Naive B cell (primary cell): ENCODE measurements at places on chromosomes 2 and 18.

DNA sequence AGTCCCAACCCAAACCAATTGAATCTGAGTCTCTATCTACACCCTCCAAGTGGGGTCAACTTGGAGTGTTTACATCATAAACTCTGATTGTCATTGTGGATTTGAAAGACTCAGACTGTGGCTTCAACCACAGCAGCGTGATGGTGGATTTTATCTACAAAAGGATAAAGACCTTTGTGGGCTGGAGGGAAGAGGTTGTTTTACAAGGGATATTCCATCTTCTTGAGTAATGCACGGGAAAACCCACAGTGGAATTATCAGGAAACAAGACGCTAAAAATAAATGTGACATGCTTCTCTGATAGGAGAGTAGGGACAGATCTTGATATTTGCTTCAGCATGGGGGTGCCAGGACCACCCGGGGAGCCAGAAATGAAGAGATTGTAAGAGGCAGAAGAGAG is 93.5 kb downstream of the LPIN1 start:
- no peak for DNase-seq

DNA sequence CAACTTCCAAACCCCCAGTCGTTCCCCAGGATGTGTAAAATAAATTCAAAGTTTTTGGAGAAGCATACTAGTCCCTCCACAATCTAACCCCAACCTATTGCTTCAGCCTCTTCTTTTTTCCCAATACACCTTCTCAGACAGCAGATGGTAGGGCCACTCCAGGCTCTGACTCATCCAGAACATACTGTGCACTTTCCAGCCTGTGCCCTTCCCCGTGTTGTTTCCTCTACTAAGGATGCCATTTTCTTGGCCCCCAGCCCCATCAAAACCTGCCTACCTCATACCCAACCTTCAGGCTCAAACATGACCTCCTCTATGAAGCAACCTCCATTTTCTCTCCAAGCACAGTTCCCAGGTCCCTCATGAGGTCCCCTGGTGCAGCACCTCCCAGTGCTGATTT is 669.3 kb downstream of the BCL11A start:
- no peak for DNase-seq

DNA sequence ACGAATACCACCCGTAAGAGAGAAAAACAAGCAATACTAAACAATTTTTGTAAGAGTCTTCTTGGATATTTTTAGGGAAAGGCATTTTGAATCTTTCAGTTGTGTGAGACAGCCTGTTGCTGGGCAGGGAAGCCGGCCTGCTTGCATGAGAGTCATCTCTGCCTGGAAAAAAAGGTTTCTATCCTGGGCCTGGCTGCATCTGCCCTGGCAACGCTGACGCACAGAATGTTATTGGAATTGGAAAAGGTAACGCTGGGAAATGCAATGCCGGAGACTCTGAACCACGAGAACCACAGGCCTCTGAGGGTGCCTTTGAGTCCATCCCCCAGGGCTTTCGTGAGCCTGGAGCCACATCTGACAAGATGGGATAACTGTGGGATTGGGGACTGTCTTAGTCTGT is 17.9 kb upstream of the NPAS2 start:
- DNase-seq = no peak

DNA sequence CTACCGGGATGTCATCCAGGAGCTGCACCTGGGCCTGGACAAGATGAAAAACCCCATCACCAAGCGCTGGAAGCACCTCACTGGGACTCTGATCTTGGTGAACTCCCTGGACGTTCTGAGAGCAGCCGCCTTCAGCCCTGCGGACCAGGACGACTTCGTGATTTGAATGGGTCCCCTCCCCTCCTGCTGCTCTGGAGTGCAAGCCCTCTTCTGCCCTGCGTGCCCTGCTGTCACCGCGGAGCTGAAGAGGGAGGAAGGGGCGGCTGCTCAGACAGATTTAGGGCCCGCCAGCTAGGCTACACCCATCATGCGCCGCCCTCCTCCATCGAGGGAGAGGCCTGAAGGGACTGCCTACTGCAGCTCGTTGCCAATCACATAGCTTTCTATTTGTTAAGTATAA is 101.8 kb downstream of the SH3BP4 start:
- no peak for DNase-seq

DNA sequence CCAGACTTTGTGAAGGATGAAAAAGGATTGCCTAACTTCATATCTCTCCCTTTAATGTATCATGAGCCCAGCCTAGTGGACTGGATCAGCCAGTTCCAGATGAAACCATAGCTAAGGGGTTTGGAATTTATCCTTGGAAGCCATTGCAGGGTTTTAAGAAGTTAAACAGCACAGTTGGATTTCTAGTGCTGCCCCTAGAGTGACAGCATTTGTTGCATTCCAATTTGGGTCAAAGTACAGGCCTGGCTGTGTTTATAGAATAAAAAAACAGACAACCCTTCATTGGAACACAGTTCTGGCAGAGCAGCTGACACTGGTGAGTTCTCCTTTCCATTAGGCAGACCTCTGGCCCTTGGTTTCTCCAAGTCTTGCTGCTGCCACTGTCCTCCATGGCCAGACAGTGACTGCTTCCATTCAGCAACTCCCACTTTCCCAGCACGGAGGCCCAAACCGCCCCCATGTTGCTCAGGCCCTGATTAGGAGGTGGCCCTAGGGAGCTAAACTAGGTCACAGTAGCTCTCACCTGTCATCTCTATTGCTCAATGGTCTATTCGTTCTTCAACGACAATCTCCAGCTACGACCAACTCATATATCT is 8.0 kb downstream of the GPR39 start:
- DNase-seq = no peak

DNA sequence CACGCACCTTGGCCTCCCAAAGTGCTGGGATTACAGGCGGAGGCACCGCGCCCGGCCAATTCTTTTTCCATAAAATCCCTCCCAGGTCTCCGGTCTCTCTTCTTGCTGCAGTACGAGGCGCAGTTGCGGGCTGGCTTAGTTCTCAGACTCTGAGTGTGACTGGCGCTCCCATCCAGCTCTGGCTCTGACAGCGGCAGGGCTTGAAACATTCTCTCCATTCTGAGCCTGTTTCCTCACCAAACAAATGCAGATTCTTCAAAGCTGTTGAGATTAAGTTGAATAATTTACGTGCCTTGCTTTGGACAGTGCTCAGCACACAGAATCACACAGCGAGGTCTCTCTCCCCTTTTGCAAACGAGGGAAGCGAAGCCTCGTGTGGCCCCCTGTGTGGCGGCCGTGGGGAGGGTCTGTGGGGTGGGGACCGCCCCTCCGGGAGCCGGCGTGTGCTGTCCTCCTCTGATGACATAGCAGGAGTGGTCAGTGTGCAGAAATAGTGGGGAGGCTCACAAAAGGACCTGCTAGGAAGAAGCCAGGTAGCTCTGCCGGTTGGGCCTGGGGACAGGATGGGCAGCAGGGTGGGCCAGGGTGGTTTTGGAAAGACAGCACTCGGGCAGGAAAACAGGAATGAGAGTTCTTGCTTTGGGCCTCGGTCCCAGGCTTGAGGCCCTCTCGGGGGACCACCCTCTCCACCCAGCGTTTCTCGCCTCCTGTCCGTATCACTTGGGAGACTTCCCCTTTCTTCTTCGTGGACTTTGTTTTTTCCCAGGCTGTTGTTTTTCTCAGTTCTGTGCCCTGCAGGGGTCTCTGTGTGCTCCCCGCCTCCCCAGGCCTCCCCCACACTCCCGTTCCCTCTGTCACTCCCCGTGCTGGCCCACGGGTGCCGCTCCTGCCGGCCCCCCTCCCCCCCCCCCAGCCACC is 75.0 kb downstream of the KCNG2 start:
- DNase-seq = no peak

- no peak for DNase-seq
These were observed 192.8 kb downstream of the ARHGAP15 start for GRCh38 chr2:143321994-143322393.

DNA sequence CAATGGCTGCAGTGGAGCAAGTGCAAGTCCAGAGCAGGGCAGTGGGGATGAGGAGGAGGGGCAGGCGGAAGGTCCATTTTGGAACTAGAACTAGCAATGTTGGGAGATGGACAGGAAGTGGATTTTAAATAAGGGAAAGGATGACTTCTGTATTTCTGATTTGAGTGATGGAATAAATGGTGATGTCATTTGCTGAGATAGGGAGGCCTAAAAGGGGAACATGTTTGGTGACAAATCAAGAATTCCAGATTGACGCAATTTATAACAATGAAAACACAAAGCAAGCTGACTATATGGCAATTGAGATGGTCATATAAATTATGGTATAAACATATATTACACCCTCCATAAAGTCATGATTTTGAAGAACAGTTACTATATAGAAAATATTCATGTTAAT is 209.3 kb downstream of the SS18 start:
- no peak for DNase-seq

GRCh38 chr18:13035249-13035914 is 44.2 kb downstream of the CEP192 start:
- no peak for DNase-seq

DNA sequence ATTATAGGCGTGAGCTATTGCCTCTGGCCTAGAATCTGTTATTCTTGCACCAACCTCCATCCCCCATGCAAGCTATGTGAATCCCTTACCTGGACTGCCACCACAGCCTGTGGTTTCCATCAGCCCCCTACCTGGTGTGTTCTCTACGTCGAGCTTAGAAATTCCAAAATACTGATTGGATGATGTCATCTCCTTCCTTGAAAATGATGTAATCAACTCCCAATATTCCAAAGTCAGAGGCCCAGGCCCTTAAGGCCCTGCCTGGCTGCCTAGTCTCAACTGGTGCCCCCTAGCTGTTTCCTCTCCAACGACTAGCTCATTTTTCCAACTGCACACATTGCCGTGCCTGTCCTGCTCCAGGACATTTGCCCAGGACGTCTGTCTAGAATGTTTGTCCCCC is 41.3 kb upstream of the GBX2 start:
- no peak for DNase-seq

- DNase-seq = no peak
These were observed 457.0 kb upstream of the MYT1L start for GRCh38 chr2:2788076-2788475.

DNA sequence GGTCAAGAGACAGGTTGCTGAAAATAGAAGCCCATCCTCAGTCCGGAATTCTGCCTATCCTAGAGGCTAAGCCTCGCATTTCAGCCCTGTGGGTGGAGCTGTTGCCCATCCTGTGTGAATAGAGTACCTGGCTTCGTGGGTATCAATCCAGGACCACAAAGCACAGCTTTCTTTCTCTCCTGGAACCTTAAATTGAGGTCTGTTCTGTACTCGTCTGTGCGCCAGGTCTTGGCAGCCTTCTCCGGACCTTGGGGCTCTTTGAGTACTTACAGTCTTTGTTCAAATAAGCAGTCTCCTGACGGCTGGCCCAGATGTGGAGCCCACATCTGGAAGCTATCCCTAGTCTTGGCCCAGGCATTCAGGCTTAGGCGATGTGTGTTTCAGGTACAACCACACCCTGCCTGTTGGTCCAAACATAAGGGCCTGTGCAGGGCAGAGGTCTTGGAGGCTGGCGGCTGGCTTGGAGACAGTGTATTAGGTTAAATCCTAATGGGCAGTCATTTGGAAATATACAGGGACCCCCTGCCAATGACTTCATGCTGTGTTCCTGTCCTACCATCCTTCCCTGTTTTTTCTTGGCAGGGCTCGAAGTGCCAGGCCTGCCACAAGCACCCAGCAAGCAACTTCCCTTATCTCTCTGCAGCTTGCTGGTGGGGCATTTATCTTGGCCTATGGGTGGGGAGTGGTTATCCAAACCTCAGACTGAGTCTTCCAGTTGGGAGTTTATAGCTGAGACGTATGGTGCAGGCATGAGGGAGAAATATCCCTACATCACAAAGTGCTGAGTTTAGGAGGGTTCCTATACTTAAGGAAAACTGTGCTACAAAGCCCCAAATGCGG is 294.1 kb downstream of the BCL2 start:
- DNase-seq = no peak

GRCh38 chr18:35729991-35730668 is 148.6 kb downstream of the GALNT1 start:
- no peak for DNase-seq

- DNase-seq = no peak
These were observed 401.2 kb upstream of the CDH7 start for GRCh38 chr18:65349635-65350034.

DNA sequence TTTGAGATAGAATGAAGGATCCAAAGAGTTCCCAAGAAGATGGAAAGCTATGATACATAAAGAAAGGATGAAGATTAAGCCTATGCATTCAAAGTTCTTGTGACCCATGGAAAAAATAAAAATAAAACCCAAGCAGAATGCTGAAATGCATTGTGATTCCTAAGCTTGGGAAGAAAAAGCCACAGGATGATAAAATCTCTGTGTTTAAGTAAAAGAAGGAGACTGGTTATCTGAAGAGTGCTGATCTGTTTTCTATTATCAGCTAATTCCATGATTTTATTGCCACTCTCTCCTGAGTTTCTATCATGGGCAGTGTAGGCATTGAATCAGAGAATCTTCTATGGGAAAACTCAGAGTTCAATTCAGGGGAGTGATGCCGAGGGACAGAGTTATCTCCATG is 103.1 kb upstream of the LTBP1 start:
- DNase-seq = no peak

GRCh38 chr2:98734823-98735260 is 3.9 kb upstream of the MGAT4A start:
- no peak for DNase-seq

DNA sequence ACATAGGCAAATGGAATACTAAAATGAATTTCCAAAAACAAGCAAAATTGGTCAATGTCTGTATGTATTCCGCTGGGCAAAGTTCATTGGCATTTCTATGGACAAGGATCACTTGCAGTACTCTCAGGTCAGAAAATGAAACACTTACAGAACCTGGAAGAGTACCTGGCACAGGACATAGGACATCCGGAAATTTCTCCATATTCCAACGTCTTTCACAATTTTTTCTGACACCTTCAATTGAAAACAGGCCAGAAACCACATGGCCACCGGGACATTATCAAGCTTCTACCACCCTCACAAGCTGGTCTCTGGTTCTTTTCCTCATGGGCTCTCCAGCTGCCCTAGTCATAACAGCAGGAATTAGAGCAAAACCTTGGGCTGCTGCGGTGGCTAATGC is 96.9 kb upstream of the MSH6 start:
- DNase-seq = no peak

DNA sequence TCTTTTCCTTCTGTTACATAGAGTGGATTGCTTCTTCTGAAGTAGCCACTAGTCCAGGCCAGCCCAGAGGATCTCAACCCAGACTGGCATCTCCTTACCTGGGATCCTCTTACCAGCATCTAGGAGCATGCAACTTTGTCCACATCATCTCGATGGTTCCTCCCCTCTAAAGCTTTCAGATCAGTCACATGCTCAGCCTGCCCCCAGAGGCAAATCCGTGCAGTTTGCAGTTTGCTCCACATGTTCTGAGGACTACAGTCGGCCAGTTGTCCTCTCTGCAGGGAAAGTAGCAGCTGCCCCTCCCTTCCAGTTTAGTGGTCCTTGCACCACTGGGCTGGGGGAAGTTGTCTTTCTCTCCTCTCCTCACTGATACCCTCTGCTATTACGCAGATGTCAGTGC is 259.8 kb upstream of the APCDD1 start:
- no peak for DNase-seq

DNA sequence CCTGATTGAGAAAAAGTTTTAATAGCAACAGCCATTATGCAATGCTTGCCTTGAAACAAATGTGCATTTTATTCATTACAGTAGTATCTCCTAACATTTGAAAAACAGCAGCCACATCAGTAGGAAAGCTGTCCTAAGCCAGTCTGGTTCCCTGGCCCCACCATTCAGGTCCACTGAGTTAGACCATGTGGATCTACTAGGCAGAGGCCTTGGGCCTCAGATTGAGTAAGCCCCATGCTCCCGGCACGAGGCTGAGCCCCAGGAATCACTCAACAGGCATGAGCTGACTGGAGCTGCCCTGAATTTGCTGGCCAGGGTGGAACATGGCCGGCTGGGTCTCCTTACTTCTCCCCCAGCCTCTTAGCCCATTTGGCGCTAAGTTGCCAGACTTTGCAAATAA is 103.4 kb downstream of the ZFP36L2 start:
- no peak for DNase-seq
